NCI-H187 treated with DMSO at 0.1 percent for 48 hours (cell line): ENCODE measurements at places on chromosomes 11 and 22.

DNA sequence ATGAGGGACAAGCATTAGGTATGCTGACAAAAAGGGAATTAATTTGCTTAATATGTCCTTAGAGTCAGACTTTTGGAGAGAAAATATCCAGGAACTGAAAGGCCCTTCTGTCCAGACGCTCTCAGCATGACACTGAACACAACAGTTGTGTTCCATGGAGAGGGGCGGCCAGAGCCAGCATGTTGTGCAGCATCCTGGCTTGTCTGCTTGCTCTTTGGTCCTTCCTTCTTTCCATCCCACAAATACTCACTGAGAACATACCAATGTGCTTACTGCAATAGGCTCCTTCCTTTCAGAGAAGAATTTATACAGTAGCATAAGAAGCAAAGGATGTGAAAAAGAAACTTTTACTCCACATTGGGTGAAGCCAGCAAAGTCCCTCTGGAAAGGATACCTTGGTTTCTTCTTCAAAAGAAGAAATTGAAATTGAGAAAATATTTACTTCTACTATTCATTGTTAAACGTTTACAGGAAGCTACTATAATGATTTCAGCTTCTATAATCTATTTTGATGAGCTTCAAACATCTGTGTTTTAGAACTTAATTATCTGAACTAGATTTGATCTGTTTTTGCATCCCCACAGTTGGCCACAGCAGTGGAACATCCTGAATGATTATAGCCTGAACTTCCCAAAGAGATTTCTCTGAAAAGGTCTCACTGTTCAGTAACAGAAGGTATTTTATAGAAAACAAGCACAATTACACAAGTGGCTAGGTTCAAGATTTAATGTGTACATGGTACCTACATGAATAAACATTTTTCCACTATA is 304.1 kb upstream of the PITPNB start:
- DNase-seq = no peak

GRCh38 chr22:46777609-46777970 is 15.1 kb downstream of the TBC1D22A start:
- no peak for DNase-seq

- DNase-seq = no peak
These were observed 135.0 kb downstream of the SERGEF start for GRCh38 chr11:17877886-17878285.

- no peak for DNase-seq
These were observed 377.3 kb upstream of the CCDC90B start for GRCh38 chr11:83663446-83663845.

DNA sequence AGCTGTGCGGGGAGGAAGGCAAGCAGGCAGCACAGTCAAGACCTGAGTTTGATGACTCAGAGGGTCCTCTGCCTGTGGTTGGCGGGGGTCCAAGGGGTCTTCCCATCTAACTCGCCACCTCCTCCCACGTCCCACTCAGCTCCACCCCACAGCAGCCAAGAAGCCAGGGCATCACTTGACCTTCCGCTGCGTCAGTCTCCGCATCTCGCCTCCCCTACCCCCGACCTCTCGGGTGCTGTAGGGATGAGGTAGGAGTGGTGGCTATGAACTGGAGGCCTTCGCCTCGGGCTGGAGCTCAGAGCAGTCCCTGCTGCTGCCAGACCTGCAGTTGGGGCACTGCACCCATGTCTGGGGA is 90.6 kb downstream of the CDKN1C start:
- DNase-seq = no peak

DNA sequence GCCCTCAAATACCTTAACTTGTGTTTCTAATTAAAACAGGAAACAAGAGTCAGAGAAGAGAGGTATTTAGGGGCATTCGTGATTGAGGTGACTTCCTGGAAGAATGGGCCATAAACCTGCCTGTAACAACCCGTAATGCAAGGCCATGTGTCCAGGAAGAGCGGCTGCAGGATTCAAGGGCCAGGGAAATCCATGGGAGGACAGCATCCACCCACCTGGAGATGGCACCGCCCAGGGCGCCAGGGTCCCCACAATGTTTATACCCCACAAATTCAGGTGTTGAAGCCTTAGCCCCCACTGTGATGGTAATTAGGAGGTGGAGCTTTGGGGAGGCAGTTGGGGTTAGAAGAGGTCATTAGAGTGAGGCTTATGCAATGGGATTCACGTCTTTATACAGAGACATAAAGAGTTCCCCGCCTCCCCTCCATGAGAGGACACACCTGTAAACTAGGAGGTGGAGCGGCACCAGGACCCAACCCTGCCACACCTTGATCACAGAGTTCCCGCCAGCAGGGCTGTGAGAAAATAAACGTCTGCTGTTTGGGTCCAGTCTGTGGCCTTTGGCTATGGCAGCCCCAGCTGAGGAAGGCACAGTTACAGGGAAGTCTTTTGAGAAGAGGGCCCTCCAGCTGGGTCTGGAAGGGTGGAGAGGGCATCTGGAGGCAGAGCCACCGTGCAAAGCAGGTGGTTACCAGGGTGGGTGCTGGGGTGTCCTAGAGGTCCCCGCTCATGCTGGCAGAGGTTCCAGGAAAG is 1394.3 kb downstream of the TBC1D22A start:
- DNase-seq = no peak

DNA sequence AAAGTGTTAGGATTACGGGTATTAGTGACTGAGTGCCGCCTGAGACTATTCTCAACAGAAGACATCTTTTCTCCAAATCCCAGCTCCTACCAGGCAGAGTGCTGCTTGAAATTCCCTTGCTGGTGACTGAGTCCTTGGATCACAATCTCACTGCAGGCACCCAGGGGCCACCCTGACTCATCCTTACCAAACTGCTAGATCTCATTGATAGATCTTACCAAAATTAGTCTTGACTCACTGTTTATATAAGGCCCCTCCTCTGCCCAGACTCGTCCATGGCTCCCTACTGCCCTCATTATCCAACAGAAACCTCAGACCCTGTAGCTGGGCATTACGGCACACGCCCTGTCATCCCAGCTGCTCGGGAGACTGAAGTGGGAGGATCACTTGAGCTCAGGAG is 14.7 kb downstream of the TBC1D10A start:
- DNase-seq = no peak

DNA sequence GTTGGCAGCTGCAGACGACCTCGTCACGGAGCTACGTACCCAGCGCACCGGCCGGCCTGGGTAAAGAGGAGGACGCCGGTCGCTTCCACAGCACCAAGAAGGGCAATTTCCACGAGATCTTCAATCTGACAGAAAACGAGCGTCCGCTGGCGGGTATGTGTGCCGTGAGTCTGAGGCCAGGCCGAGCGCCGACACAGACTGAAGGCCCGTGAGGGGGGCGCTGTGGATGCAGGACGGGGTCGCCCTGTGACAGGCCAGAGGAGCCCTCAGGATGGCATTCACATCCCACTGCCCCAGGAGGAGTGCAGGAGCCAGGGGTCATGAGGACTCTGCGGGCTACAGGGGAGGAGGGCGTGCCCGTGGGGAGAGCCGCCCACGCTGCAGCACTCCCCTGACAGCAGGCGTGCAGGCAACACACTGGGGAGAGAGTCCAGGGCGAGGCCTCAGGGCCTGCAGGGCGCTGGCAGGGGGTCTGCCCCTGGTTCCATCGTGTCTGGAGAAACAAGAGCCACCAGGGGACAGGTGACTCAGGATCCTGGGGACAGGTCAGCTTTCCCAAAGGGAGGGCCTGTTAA is 53.6 kb downstream of the GRAMD4 start:
- no peak for DNase-seq

GRCh38 chr11:36077886-36078685 is 134.2 kb downstream of the LDLRAD3 start:
- DNase-seq = no peak

DNA sequence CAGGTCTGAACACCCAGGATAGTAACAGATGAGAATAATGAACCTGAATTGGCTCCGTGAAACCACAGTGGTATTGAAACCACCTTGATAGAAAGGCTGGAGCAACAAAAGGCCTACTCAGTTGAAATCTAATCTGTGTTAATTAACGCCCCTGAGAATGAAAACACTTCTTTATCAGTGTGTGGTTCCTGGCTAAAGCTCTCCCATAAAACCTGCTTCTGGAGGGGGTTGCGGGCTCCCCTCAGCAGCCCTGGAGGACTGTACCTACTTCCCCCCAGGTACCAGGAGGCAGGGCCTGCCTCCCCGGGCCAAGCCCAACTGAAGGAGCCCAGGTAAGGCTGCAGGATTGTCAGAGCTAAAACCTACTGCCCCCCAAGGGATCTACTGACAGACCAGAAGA is 54.6 kb downstream of the PLEKHA7 start:
- no peak for DNase-seq

DNA sequence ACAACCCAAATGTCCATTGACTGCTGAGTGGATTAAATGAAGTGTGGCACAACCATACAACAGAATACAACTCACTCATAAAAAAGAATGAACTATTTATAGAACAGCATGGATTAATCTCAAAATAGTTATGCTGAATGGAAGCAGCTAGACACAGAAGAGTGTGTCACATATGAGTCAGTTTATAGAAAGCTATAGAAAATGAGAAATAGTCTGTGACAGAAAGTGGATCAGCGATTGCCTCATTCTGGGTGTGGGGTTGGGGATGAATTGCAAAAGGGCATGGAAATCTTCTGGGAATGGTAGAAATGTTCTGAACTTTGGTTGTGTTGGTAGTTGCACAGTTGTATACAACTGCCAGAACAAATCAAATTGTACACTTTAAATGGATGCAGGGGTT is 37.4 kb downstream of the PRR5L start:
- DNase-seq = no peak

DNA sequence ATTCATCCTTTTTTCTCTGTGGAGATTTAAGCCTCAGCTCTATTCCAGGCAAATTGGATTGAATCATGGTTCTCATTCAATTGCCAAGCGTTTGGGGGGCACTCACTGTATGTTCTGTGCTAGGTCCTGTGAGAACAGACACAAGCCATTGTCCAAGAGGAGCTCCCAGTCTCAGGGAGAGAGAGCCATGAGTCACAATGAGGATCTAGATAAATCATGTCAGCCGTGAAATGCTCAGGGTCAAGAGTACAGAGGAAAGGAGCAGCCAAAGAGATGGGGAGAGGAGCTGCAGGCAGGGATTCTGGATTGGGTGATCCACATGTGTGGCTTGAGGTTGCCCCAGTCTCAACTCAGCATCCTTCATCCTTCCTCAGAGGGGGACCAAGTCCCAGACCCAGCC is 93.6 kb downstream of the FEZ1 start:
- no peak for DNase-seq

- DNase-seq = no peak
These were observed 1727.5 kb downstream of the LRRC4C start for GRCh38 chr11:39732001-39732400.

- DNase-seq = no peak
These were observed 15.0 kb upstream of the SLC39A13 start for GRCh38 chr11:47393163-47394049.

- DNase-seq = no peak
These were observed 384.8 kb downstream of the TMEM135 start for GRCh38 chr11:87422566-87422965.

GRCh38 chr11:62157603-62158002 is 32.4 kb upstream of the SCGB1D1 start:
- no peak for DNase-seq

DNA sequence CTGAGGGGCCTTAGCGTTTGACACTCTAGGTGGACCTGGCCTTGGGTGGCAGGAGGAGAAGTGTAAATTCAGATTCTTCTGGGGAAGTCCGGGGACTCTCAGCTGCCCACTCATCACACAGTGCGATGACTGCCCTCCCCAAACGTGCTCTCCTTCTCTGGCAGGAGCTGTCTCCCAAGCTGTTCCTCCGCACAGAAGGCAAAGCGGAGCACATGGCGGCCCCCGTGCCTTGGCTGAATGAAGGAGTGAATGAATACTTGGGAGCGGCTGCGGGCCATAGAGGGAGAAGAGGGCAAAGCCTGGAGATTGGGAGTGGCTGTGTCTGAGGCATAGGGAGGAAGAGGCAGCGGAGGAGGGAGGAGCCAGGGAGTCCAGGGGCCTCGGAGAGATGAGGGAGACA is 6.9 kb upstream of the NAA40 start:
- DNase-seq = no peak

- no peak for DNase-seq
These were observed 48.6 kb upstream of the TMEM45B start for GRCh38 chr11:129766898-129767604.
